ENCODE measurements at places on chromosomes 12 and 14. TPM values are rescaled to one million over a fixed set of nuclear protein-coding genes. Genes with fewer than 3 reads are reported as not detected.

ADSS1 gene
- total RNA-seq, result 5.2 TPM

FITM1 gene
- not detected for total RNA-seq

KRT75 gene
- not detected for total RNA-seq

TMTC1 gene
- 100 TPM for total RNA-seq

LGALS3 gene
- 178 TPM for total RNA-seq

NACA gene
- 1,274 TPM for total RNA-seq

E2F7 gene
- 34.4 TPM for total RNA-seq

VWF gene
- total RNA-seq, result not detected
